NCI-H2107 (cell line): ENCODE measurements at places on chromosomes 7 and 10.

GRCh38 chr7:98866765-98867164 lies 3.0 kb downstream of the TMEM130 start:
- no peak for DNase-seq

- no peak for DNase-seq
These were observed 154.1 kb upstream of the AHR start for GRCh38 chr7:17144322-17144721.

GRCh38 chr10:120970595-120971529 lies 119.7 kb downstream of the WDR11 start:
- DNase-seq, result no peak

DNA sequence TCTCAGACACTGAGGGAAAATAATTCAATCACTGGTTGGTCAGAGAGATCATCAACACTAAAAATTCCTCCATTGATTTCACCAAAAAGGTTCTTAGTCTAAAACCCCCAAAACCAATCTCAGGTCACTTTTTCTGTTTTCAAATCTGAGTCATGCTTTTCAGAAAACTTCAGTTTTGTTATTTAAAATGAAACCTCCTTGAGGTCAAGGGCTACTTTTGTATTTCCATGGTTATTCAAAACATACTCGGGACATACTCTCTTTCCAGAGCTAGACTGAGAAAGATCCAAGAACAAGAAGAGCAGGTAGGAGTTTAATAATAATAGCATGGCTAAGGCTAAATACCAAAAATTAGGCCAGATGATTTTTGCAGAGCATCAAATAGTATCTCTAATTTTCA lies 152.8 kb downstream of the SDHAF3 start:
- no peak for DNase-seq

DNA sequence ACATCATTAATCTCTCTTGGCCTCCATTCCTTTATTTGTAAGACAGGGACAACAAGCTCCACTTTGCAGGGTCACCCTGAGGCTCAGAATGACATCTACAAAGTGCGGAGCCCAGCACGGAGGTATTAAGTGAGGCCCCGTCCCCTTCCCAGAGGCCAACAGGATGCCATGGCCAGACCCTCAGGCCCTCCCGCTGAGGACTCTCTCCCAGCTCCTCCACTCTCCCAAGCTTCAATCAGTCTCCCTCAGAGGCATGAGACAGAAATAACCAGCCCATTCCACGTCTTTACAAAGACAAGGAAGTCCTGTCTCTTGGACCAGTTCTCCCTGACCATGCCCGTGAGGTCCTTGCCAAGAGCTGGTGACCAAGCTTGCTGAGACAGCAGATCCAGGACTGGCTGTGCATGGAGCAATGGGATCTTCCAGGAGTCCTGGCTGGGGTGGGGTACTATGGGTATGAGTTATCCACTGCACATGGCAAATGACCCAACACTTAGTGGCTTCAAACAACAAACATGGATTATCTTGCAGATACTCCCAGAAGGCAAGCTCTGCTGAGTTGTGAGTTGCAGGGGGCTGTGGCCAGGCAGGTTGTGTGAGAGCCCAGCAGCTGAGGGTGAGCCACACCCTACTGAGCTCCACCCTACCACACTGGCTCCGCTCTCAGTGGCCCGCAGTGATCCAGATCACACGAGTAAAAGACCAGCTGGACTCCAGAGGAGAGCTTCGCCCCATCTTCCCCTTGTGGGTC lies 4.3 kb upstream of the PPIF start:
- DNase-seq, result no peak

DNA sequence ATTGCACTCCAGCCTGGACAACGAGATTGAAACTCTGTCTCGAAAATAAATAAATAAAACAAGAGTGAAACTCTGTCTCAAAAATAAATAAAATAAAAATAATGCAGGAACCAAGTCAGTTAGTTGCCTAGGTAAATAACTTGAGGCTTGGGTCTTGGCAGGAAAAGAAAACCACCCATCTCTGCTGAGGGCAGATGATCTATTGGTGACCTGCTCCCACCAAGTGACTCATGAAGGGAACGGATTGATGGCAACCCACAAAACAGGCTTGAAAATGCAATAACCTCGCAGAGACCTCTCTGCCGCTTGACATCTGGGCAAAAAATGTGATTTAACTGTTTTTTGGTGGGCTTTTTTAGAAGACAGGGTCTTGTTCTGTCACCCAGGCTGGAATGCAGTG lies 86.6 kb downstream of the CALN1 start:
- no peak for DNase-seq

DNA sequence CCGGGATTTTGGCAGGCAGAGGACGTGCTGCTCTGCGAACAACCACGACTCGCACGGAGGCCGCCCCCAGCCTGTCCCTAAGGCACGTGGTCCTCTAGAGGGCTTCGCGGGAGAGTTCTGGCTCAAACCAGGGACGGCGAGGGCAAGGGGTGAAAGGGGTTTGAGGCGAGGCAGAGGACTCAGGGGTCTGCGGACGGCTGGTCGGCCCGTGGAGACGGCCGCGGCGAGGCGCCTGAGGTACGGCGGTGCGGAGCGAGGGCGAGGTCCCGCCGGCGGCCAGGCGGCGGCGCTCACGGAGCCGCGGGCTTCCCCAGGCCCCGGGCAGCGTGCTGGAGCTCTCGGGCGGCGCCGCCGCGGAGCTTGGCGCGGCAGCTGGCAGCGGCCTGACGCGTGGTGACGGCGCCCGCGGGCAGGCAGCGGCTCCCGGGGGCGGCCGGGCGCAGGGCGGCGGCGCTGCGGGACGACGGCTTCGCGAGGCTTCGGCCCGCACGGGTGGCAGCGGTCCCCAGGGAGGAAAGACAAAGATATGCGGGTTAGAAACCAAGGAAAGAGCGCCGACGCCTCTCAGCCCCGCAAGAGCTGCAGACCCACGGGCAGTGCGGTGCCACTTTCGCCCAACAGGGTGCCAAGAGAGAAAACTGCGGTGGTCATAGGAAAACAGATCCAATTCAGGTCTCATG lies 44.8 kb downstream of the ZNF800 start:
- DNase-seq, result peak; percentile 67

GRCh38 chr10:19154375-19154774 lies 105.8 kb downstream of the MALRD1 start:
- DNase-seq, result no peak

- DNase-seq, result no peak
These were observed 177.1 kb upstream of the PTER start for GRCh38 chr10:16259726-16260125.

- DNase-seq, result no peak
These were observed 107.5 kb upstream of the ANLN start for GRCh38 chr7:36281945-36282717.

GRCh38 chr10:129405389-129405788 lies 61.7 kb upstream of the MGMT start:
- DNase-seq, result no peak

GRCh38 chr7:151088856-151089699 lies 2.8 kb downstream of the AGAP3 start:
- DNase-seq, result no peak

- DNase-seq, result no peak
These were observed 434.0 kb downstream of the INHBA start for GRCh38 chr7:41268878-41269277.

GRCh38 chr7:123557016-123557397 lies 611 bp downstream of the NDUFA5 start:
- no peak for DNase-seq

DNA sequence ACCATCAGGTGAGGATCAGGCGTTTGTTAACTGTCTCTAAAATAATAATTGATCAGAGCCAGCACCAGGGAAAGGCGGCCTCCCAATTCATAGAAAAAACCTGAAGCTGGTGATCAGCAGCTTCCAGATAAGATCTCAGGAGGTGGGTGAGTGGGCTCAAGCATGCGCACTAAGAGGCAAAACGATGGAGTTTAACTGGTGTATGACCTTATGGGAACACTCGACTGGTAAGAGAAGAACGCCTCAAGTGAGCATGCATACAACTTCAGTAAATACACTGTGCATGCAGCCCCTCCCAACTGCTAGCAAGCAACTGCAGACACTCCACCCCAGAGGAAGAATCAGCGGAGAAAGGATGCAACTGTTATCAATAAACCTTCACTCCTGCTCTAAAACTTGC lies 18.1 kb downstream of the RAPGEF5 start:
- DNase-seq, result no peak

DNA sequence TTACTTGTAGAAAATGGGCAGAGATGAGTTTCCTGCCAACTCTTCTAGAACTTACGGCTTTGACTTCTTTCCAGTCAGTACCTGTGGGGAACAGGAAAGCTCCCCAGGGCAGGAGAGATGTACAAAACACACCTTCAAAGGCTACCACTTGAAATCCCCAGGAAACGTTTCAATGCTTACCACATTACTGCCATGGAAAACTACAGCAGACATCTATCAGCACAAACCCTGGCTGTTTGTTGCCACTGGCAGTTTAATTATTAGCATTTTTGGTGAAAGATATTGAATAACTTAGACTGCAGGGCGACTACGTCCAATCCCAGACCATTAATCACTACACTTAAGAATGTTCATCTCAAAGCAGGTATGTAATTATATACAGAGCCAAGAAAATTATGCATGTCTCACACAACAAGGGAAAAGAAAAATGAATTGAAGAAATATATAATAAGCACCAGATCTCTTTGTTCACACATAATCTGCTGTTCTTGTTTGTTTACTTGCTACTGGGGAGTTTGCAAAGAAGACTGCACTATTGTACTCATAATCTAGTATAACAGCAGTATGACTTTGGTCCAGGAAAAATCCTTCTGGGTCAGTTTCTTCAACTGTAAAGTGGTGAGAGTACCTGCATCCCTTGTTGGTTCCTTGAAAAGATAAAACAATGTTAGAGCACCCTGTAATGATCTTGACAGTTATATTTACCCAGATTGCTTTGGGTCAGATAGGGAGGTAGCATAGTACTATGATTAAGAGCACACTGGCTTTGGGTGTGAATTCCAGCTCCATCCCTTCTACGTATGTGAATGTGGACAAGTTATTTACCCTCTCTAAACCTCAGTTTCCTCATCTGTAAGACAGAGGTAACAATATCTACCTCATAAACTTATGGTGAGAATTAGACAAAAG lies 138.3 kb downstream of the DOCK4 start:
- DNase-seq, result no peak

- no peak for DNase-seq
These were observed 91.6 kb upstream of the CCDC6 start for GRCh38 chr10:59997827-59998525.

DNA sequence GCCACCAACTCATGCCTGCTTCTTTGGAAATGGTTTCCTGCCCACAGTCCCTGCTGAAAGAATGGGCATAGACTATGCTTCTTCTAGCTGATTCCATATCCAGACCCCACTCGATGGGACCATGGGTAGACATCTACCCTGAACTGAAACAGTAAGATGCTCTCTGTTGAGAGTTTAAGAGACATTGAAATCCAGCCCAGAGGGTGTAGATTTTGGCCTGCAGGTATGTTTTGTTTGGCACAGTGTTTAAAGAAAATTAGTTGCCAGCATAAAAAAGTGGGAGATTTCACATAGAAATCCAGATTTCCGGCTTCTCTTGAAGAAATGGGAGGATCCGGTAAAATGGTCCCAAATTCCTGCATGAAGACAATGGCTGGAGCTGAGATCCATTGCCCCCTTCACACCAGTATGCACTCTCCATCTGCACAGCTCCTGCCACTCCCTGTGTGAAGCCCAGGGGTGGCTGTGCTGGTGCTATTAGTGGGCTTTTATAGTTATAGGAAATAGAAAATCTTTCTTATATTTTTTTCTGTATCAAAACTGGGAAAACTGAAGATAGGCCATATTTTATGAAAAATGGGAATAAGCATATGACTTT lies 218.1 kb downstream of the PTEN start:
- no peak for DNase-seq

- DNase-seq, result no peak
These were observed 19.5 kb downstream of the HSPA12A start for GRCh38 chr10:116722736-116723427.

- DNase-seq, result no peak
These were observed 3.0 kb upstream of the PLAU start for GRCh38 chr10:73907841-73908517.

DNA sequence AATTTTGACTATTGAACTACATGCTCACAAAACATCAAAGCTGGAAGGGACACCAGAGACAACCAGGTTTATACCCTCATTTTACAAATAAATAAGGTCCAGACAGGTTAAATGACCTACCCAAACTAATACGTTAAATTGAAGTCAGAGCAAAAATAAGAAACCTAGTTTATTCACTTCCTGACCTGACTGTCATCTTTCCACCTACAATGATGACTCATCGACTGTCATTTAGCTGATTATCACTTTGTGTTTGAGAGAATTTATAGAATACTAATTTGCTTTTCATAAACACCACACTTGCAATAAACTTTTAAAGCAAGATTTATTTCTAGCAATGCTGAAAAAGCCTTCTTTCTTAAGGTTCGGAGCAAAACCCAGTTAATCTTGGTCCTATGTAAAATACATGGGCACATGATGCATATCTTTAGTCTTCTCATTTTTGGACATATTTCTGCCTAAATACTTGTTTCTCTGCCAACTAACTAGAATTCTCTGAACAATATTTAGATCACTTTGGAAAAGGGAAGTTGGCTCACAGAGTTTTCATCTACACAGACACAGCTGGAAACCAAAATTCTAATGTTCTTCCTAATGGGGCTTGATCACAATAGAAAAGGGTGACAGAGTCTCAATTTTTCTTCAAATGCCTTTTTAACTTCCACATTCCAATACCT lies 16.7 kb upstream of the LRRN3 start:
- DNase-seq, result no peak

- DNase-seq, result no peak
These were observed 151.4 kb downstream of the CDK14 start for GRCh38 chr7:90747516-90747915.

- no peak for DNase-seq
These were observed 24.4 kb downstream of the PLXNA4 start for GRCh38 chr7:132551886-132552285.

GRCh38 chr7:76513817-76514799 lies 3.8 kb downstream of the UPK3B start:
- no peak for DNase-seq

- DNase-seq, result no peak
These were observed 6.3 kb downstream of the SMURF1 start for GRCh38 chr7:99137411-99138180.

DNA sequence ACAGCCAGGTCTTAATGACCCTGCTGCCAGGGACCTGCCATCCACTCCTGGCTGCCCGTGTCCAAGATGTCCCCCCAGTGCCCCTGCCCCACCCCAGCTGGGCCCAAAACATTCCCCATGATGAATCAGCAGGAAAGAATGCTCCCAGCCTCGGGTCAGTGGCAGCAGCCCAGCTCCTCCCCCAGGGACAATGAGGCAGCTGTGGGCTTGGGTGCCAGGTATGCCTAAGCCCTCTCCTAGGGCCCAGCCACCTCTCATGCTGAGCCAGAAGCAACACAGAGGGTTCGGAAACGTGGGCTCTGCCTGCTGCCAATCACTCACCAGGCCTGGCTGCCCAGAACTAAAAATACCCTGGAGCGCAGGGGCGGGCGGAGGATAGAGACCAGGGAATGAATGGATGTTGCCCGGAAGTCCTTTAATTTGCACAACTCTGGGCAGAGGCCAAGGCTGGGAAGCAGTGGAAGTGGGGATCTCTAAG lies 1.5 kb upstream of the LOXL4 start:
- DNase-seq, result no peak

DNA sequence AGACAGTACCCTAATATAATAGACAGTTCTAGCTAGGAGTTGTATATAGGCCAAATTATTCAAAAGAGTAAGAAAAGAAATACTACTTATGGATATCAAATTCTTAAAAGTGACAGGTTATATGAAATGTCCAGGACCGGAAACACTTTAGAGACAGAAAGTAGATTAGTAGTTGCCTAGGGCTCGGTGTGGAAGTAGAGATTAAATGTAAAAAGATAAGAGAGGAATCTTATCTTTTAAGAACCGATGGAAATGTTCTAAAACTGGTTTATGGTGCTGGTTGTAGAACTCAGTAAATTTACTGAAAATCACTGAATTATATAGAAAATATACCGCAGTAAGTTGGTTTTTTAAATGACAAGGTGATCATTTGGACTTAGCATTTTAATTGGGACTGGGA lies 147.5 kb upstream of the ASAH2 start:
- DNase-seq, result no peak
